CD4-positive, alpha-beta T cell treated with Interleukin-4 for 4 hours (primary cell): ENCODE measurements at places on chromosomes 4 and X.

DNA sequence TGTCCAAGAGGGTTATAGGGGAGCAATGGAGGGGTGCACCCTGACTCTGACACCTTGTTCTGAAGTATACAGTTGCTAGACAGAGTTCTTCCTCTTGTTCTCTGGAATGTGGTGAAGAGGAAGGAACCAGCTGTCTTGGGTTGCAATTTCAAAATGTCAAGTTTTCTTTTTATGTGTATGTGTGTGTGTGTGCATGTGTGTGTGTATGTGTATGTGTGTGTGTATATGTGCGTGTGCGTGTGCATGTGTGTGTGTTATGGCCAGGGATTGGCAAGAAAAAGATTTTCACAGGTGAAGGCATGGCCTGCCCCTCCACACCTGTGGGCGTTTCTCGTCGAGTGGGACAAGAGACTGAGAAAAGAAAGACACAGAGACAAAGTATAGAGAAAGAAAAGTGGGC, 81.6 kb upstream of the ADGRA3 start:
- DNase-seq, result no peak

- no peak for DNase-seq
Observed at GRCh38 chrX:97199501-97199900, 315.8 kb downstream of the RPA4 start.

- no peak for DNase-seq
Observed at GRCh38 chr4:182858711-182859110, 58.5 kb downstream of the DCTD start.

DNA sequence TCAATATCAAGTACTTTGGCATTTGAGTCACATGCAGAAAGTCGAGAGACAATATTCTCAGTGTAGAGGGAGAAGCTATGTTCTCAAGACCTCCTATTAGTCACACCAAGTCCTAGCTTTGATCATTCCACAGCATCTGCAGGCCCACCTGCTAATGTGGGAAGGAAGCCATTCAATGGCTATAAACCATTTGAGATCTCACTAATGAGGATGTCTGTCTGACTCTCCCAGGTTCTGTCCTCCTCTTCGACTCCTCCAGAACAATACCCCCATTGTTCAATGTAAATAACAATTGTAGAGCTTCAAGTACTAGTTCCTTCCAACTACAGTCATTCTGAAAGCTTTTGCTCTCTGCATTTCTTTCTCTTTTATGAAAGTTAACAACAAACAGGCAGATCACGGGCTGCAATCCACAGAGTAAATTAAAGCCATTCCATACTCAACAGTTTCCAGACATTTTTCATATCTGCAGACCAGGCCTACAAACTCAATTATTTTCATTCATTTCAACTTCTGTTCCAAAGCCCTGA, 140.2 kb upstream of the EDNRA start:
- no peak for DNase-seq

- DNase-seq, result no peak
Observed at GRCh38 chrX:12611471-12611870, 179.7 kb upstream of the PRPS2 start.
